IPS DF 19.7 (cell line): ENCODE measurements at places on chromosomes 7 and 10.

DNA sequence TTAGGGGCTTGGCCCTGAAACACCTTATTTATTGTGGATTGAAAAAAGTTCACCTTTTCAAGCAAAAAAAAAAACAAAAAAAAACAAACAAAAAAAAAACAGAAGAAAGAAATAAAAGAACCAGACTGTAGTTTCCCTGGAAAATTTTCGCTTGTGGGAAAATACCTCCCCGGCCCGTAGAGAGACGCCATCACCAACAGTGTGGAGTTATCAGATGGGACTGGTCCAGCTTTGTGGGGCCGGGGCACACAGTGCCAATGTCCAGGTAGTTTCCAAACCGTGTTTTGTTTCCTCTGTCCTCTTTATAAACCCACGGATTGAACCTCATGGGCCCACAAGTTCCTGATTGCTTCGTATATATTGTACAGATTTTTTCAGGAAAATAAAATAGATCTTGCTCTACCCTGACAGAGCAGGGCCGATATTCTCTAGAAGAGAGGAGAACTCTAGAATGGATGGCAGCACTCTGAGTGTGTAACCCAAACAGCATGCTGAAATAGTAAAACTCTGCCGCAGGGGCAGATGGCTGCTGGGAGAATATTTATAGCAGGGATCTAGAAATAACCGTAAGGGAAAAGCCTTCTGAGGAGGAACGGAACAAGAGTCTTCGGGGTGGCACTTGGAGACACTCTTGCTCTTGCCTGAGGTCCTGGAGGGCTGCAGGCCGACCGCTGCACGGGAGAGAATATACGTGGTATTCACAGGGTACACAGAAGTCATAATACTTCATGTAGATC, 241.0 kb downstream of the FRMD4A start:
- DNase-seq = no peak

DNA sequence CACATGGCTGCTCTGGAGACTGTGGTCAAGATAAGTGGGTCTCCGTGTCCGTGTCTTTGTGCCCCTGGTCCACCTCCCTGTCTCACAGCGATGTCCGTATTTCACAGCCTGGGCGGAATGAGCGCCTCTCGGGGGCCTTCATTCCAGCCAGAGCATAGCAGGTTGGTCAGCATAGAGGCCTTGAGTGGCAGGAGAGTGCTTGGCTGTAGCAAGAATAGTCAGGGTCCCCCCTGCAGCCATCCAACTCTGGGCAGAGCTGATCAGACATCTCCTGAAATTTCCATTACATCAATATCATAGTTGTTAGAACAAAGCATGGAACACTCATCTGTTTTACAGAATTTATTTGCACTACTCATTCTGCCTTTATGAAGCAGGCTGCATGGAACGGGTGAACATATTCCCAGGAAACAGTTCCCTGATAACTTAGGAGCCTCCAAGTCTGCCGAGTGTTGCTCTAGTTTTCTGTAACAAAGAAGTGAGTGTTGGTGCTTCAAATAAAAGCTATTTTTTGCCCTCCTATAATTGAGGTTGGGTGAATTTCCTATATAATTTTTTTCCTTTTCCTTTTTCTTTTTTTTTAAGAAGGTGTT, 255.3 kb downstream of the INHBA start:
- no peak for DNase-seq

GRCh38 chr10:95920798-95921426, 13.1 kb downstream of the CC2D2B start:
- no peak for DNase-seq

GRCh38 chr7:36245684-36246299, 92.7 kb downstream of the EEPD1 start:
- DNase-seq = no peak

GRCh38 chr7:66950763-66951162, 29.7 kb downstream of the TMEM248 start:
- no peak for DNase-seq

GRCh38 chr10:14879124-14879927, 660 bp downstream of the SUV39H2 start:
- no peak for DNase-seq

DNA sequence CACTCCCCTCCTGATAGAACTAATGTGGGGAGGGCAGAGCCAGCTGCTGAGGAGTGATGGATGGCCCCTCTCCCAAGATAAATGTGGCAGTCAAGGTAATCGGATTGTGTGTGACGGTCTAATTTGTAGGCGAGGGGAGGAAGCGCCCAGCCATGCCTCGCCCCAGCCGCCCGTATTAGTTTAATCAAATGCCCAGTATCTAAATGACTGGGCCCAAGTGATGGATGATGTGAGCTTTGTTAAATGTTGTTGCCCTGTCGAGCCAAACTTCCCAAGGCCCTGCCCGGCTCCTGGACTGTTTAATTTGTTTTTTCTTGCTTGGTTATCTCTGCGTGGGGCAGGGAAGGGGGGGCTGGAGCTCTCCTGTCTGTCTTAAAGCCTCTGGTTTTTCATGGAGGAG, 88.4 kb upstream of the PPIF start:
- DNase-seq = no peak

DNA sequence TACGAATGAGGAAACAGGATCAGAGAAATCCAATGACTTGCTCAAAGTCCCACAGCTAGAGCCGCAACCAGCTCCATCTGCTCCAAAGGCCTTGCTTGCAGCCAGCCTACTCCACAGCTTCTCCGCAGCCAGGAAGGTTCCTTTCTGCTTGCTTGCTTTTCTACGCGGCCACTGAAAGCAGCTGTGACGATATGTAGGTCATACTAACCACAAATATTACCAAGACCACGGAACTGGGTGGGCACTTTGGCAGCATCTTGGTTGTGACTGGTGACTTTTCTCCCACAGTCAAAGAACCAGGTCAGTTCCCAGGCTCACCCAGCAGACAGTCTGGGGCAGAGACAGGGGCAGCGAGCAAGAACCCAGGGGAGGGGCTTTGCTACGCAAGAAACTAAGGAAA, 86.4 kb downstream of the FAM53B start:
- no peak for DNase-seq

- no peak for DNase-seq
Measured at GRCh38 chr10:77888356-77888703, 38.2 kb downstream of the DLG5 start.

DNA sequence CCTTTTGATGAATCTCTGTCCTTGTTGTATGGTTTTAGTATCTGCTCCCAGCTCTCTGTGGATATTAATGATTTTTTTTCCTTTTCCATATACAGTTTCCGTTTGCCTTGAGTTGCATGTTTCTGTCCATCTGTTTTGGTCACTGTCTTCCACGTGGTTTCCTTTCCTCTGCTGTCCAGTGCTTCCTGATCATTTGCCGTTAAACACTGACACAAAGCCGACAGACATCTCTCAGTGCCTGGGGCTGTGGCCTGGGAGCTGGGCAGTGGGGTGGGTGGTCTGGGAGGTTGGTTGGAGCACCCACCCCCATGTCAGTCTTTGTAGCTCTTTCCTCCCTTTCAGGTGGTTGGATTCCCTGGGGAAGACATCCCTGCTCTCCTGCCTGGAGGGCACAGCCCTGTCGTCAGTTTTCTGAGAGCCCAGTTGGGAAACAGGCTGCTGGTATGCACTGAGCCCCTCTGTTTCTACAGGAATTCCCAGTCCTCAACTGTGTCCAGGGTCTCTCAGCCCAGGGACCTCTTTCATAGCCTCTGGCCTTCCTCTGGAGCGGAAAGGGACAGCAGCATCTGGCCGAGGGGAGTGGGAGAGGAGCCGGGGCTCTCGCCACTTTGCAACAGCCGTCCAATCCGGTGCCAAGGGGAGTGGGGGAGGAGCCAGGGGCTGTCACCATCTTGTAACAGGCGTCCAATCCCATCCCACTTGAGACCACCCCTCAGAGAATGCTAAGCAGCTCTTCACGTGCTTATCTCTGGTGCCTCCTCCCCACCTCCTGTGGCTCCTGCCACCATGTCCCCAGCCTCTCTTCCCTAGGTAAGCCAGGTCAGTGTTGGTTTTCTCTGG, 26.7 kb upstream of the MKI67 start:
- no peak for DNase-seq

DNA sequence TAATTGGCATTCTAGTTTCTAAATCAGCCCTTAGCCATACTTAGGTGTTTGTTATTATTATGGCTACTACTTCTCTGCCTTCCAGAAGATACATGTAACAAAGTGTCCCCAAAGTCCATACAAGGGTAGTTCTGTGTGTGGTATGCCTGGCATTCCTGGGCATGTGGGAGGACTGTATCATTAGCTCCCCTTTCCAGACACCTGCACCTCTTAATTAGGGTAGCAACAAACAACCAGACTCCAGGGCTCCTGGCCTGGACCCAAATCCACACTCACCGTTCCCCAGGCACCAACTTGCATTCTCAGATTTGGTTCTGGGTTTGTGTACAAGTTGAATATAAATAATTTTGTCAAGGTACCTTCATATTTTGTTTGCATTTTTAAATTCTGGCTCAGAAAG, 15.5 kb upstream of the CALD1 start:
- no peak for DNase-seq

DNA sequence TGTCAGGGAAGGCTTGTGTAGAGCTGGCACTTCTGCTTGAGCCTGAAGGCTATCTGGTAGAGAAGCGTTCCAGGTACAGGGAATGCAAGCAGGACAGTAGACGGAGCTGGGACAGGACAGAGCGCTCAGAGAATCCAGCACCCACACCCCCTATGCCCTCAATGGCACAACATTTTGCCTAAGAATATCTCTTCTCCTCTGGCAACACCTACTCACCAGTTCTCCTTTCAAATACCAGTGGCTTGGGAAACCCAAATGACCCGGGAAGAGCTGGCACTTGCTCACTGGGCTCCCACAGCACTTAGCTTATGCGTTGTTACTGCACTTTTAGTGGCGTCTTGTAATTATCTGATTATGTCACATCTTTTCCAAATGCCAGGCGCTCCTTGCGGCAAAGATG, 118.6 kb downstream of the RNF216 start:
- DNase-seq = no peak

GRCh38 chr7:39754326-39755120, 131.2 kb downstream of the RALA start:
- no peak for DNase-seq

DNA sequence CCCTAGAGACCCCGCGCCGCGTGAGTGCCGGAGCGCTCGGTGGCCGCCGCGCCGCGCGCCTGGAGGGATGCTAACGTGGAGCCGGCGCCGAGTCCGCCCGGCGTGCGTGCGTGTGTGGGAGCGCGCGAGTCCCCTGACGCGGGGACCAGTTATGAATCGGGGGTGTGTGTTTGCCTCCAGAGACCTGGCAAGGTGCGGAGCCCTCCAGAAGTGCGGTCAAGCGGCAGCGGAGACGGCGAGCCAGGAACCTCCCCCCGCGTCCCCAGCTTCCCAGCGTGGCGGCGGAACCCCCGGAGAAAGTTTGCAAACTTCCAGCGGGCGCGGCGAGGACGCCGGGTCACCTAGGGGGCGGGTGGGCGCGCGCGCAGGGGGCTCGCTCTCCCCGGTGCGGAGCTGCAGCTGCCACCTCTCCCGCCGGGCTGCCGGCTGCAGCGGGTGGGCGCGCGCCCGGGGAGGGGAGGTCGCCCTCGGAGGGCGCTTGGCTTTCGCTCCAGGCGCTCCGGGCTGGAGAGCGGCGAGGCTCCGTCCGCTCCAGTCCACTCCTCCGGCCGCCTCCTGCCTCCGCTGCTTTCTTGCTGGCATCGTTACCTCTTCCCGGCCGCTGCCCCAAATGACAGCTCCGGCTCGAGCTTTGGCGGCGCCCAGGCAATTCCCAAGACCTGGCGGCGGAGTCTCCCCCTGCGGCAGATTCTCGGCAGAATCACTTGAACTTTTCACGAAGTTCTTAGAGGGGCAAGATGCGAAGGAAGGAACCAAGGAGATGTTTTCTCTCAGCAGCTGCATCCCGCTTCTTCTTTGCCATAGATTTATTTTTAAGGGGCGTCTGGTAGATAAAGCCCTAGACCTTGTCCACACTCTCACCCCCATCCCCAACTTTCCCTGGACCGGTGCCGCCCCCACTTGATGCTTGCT, 2.3 kb upstream of the CREB5 start:
- DNase-seq = no peak

DNA sequence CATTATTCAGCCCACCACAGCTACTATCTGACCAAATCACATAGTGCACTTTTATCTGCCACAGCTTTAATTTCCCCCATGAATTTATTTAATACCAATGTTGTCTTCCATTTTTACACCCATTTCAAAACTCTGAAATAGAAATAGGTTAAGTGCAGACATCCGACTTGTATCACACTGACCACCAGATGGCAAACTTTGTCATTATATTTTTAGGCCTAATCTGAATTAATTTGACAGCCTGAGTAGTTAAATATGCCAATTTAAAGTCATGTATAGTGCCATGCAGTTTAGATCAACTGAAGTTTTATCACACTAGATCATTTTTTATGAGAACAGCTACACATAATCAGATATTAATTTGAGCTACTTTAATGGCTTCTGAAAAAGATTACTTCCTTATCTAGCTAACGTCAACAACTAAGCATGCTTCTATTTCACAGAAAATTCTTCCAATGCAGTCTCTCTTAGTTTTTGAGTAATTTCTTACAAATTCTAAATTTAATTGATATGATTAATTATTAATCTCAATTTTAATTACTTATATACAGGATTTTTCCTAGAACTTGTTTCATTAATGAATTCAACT, 566.4 kb downstream of the GFRA1 start:
- no peak for DNase-seq

DNA sequence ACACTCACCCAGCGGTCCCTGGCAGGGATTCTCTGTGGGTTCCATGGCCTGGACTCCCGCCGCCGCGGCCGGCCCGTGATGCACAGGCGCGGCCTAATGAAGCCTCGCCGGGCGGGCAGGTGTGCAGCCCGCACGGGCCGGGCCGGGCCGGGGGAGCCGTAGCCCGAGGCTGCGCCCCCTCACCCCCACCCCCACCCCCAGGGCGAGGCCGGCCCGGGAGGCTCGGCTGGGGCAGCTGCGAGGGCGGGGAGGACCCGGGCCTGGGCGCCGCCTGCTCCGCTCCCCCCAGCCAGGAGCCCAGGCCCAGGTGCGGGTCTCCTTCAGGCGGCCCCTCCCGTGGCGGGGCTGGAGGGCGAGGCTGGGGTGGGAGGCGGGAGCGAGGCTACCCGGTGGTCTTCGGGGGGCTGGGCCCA, at the start of gene NOBOX:
Gene NOBOX, minus strand, starts transcription at position 45 of the 413 bp plus-strand sequence.
- no peak for DNase-seq

GRCh38 chr10:8331896-8332729, 277.6 kb downstream of the GATA3 start:
- no peak for DNase-seq

DNA sequence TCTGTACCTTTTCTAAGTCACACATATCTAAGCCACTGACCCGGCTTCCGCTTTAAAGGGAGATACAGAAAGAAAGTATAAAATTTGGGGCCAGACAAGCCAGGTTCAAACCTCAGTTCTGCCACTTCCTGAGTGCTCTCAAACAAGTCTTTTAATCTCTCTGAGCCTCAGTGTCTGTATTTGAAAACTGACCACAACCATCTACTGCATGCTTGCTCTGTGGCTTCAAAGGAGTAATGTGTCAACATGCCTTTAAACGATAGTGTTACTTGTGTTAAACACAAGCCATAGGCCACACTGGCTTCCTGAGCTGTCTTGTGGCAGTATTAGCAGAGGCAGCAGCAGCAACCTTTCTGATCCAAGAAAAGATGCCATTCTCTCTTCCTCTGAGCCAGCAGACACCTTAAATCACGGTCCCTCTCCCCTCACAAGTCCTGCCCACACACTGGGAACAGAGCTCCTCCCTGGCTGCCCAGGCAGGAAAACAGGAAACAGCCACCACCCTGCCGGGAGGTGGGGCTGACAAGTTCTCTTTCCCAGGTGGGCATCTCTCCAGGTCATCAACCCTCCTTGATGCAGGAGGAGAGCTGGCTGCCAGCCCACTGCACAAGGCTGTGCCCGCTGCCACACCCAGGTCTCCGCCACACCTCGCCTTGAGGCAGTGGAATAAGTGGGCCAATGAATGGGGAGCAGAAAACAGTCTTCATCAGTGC, 10.7 kb downstream of the HIP1 start:
- DNase-seq = no peak

GRCh38 chr10:119251315-119251708, 43.9 kb downstream of the GRK5 start:
- DNase-seq = no peak
